Stimulated activated CD8-positive, alpha-beta memory T cell treated with anti-CD3 and anti-CD28 coated beads, Interleukin-15, amount 100 ng/mL, for 1 hour (primary cell): ENCODE measurements at places on chromosomes 2 and 18.

- no peak for DNase-seq
Observed at GRCh38 chr18:76064998-76065397, 430.0 kb downstream of the ZNF516 start.

DNA sequence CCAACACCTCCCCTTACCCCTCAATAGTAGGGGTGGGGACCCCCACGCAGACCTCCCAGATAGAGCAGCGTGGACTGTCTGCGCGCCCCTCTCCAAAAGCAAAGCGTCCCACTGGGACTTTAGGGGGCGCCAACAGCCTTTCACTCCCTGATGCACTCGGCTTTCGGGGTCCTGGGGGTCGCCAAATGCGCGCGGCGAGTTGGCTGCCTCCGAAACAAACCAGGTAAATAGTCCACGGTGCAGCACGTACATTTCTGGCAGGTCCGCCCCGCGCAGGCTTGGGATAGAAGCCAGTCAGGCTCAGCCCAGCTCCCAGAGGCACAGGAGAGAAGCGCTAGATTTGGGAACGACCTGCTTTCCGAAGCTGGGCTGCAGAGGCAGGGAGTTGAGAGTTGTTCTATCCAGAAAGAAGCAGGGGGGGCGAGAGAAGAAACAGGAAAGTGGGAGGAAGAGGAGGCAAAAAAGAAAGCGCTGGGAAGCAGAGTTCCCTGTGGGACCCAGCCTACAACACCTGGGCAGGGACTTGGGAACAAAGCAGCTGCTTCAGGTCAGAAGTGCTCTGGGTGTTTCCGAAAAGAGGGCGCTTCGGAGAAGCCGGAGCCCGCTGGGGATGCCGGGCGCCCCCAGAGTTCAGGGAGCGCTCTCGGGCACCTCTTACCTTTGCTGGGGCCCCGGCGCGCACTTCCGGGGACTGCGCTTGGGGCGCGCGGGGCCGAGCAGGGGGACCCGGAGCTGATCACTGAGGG, 544 bp downstream of the EVA1A start:
- no peak for DNase-seq

DNA sequence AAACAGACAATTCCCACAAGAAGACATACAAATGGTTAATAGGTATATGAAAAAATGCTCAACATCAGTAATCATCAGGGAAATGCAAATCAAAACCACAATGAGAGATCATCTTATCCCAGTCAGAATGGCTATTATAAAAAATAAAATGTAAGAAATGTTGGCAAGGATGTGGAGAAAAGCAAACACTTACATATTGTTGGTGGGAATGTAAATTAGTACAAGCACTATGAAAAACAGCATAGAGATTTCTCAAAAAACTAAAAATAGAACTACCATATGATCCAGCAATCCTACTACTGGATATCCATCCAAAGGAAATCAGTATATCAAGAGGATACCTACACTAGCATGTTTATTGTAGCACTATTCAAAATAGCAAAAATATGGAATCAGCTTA, 186.6 kb downstream of the NOL4 start:
- DNase-seq: no peak

DNA sequence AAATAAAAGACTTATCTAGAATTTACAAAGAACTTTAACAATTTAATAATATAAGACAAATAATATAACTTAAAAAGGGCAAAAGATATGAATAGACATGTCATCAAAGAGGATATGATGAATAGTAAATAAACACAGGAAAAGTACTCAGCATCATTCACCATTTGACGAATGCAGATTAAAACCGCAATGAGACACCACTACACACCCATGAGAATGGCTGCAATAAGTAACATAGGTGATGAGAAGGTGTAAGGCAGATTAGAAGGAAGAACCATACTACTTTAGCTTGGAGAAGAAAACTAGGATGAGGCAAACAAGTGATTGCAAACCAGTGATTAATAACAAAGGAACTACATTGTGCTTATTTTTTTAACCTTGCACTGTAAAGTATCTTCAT, 152.0 kb downstream of the CYRIA start:
- no peak for DNase-seq

DNA sequence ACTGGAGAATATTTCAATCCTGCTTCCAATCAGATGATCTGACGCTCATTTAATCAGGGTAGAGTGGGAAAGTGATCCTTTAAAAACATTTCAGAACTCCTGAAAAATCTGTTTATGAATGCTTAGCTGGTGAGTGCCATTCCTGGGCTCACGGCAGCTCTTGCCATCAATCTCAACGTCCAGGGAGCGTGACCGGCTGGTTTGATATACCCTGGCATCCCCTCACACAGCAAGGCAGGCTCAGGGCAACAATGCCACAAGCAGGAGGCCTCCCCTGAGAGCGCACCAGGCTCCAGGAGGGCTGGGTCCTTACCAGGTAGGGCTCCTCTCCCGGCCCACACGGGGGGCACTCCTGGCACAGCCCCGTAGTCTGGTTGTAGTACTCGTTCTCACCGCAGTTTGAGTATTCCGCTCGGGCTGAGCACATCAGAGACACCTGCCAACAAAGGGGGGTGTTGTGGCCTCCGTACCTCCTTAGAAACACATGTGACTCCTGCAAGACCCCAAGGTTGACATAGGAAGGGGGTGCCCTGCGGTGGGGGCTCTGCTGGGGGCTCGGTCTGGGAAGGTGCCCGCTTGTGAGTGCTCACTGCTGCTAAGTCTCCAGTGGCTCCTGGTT, 59.1 kb downstream of the EDAR start:
- no peak for DNase-seq

DNA sequence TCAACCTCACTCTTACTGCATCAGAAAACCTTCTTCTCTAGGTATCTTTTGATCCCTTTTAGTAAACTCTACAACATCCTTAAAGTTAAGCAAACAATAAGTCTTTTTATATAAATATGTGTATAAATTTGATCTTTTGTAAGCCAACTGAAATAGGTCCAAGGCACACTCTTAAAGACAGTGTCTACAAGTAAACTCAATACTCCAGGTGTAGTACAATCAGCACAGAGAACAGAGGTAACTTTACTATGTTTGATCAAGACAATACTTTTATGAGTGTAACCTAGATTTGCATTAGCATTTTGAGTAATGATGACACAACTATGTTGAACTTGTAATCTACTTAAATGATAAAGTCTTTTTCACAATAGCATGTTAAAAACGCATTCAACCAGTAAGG, 593.1 kb upstream of the CHAC2 start:
- no peak for DNase-seq

DNA sequence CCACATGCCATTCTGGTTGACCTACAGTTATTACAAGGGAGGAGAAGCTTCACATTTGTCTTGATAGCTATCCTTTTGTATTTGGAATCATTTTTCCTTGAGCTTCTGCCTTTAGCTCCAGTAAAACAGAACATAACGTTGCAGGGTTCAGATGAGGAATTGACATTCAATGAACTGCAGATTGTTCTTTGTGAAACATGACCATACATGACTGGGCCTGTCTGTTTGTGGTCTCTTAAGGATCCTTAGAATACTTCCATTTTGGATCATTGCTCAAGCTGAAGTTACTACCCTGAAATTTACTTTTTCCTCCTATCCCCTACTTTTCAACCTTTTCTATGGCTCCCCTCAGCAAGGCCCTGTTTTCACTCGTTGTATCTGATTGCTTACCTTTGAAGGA, 1281.7 kb upstream of the CELF4 start:
- DNase-seq: no peak

GRCh38 chr2:43402452-43402937, 176.1 kb upstream of the ZFP36L2 start:
- no peak for DNase-seq

DNA sequence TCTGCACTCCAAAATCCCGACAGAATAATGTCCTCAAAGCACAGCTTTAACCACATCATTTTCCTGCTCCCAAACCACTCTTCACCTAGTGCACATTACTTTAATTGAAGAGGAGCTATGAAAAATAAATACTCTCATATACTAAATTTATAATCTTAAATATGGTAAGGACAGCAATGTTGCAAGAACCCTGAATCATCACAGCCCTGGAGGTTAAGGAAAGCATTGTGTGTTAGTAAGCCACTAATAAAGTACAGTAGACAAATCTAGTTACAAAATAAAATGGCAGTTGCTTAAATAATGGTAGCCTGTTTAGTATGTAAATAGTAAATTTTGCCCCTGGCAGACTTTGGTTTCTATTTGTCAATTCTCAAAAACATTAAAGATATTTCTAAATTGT, 27.0 kb upstream of the CCDC178 start:
- no peak for DNase-seq
